ENCODE measurements at places on chromosomes 16 and 17.

DNA sequence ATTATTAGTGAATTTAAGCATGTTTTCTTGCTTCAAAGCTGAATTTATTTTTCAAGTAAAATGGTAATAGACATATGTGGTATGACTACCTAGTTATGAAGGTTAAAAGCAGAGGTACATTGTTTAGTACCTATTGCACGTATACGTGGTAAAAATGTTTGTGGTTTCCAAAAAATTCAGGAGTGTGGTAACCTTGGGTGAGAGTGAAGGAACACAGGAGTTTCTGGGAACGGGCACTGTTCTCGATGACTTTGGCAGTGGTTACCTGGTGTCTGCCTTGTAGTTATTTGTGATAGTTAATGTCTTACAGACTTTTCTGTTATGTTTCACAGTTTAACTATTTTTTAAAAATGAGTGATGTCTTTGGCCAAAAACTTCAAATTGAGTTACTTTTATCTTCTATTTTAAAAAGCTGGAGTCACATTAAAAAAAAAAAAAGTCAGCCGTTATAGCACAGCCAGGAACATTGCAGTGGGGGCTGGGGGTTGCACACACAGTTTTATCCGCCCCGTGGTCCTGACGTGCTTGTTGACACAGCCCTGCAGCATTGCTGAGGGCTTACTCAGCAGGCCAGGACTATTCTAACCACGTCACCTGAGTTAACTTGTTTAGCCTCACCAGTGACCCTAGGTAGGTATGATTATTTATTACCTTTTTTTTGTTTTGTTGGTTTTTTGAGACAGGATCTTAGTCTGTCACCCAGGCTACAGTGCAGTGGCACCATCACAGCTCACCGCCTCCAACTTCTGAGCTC lies 10.9 kb downstream of the JPT2 start:
- H3K4me3 ChIP-seq: no peak overlapping the region
- no peaks in the 10 kb centered on the region for H3K36me3 ChIP-seq
- no peak for DNase-seq
- H3K27me3 ChIP-seq: no peaks in the 10 kb centered on the region

DNA sequence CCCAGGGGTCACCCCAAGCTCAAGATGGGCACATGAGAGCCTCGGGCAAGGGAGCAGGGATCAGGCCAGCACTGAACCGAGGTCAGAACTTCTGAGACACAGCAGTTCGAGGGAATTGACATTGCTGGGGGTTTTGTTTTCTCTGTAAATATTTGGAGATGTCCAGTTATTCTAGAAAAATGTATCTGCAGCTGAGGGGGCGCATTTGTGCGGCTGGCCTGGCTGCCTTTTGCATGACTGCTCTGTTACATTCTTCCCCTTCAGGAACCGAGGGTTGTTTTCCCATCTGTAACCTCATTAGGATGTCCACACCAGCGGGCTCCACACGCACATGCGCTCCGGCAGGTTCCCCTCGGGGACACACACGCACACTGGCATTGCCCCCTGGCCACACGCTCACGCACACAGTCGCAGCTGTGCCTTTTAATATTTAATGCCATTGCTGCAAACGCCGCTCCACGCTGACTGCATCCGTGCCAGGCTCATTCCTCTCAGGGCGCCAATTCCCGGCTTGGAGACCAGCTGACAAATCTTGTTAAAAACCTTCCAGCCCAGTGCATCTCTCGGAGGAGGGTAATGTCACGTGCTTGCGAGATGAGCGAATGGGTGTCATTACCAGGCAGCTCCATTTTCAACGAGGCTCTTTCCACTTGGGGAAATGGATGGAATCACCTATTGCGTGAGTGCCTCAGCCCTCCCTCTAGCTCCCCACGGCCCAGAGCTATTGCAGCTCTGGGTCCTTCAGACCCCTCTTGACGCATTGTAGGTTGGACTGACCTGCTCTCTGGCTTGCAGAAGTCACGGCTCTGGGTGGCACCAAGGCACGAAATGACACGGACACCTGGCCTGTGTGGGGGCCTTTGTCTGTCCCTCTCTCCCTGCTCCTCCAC lies 13.1 kb downstream of the CCR7 start:
- peaks cover 93% of the 10 kb centered on the region for H3K4me1 ChIP-seq
- no peaks in the 10 kb centered on the region for H3K27me3 ChIP-seq
- DNase-seq: no peak
- no peak overlapping the region for H3K4me3 ChIP-seq

DNA sequence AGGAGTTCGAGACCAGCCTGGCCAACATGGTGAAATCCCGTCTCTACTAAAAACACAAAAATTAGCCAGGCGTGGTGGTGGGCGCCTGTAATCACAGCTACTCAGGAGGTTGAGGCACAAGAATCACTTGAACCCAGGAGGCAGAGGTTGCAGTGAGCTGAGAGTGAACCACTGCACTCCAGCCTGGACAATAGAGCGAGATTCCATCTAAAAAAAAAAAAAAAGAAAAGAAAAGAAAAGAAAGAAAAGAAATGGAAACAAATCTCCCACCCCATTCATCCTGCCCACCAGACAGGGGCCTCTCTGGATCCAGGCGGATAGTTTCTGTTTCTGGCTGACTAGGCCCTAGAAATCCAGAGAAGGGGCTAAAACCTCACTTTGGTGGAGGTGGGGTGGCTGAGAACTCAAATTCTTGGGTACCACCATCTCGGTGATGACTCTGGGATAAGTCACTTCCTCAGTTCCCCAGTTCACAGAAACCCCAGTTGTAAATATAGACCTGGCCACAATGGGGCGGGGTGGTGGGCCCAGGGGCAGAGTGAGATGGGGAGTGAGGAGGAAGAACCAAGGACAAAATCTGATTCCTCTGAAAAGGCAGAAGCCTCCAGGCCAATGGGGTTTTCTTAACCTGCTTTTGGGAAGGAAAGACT lies 22.2 kb downstream of the SOCS1 start:
- no peaks in the 10 kb centered on the region for H3K36me3 ChIP-seq
- peak overlapping the region; percentile 50 for H3K4me3 ChIP-seq
- H3K27ac ChIP-seq: peak overlapping the region; percentile 89
- H3K4me1 ChIP-seq: peaks cover 34% of the 10 kb centered on the region
- DNase-seq: no peak
- no peaks in the 10 kb centered on the region for H3K27me3 ChIP-seq

DNA sequence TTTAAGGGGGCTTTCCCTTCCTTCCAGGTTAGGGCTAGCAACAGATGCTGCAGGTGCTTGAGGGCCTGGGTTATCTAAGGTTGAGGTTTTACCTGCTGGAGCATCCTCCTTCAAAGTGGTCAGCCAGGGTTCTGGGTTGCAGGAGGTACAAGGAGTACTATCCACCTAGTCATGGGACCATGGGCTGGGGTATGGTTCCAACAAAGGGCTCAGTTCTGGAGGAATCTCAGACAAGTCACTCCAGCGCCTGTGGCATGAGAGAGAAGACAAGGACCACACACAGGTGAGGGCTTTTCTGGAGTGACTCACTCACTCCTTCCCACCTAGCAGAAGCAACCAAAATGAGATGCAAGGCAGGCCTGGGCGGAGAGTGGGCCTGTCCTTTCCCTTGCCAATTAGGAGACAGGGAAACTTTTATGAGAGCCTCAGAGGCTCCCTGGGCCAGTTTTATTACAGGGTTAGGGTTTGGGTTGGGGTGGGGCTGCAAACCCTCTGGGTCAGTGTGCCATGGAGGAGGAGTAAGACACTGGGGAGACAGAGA lies 2.2 kb downstream of the MYO19 start:
- no peaks in the 10 kb centered on the region for H3K36me3 ChIP-seq
- H3K27me3 ChIP-seq: no peaks in the 10 kb centered on the region
- no peak overlapping the region for H3K27ac ChIP-seq
- no peak for DNase-seq

DNA sequence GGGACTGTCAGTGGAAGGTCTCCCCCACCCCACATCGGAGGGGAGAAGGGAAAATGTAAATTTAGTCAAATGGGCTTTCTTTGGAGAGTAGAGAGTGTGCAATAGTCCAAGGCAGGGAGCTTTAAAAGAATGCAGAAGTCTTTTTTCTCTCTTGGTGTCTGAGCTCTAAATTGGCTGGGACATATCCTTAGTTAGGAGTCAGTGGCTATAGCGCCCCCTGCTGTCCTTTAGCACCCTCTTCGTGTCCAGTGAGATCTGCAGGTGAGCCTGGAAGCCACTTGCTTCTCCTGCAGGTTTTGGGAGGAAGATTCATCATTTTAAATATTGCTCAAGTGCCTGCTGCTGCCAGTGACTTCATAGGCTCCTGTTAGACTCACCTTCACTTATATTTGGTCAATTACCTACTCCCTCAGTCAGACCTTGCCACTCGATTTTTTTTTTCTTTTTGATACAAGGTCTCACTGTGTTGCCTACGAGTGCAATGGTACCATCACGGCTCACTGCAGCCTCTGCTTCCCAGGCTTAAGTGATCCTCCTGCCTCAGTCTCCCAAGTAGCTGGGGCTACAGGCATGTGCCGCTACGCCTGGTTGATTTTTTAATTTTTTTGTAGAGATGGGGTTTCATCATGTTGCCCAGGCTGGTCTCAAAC lies 174.8 kb downstream of the PRKCB start:
- H3K4me3 ChIP-seq: no peak overlapping the region
- DNase-seq: peak; percentile 76
- H3K36me3 ChIP-seq: no peaks in the 10 kb centered on the region
- no peak overlapping the region for H3K27ac ChIP-seq

GRCh38 chr16:73945631-73946030 lies 351.0 kb upstream of the PSMD7 start:
- no peaks in the 10 kb centered on the region for H3K27me3 ChIP-seq
- no peaks in the 10 kb centered on the region for H3K4me1 ChIP-seq
- no peak for DNase-seq
- no peaks in the 10 kb centered on the region for H3K36me3 ChIP-seq
- no peak overlapping the region for H3K4me3 ChIP-seq

DNA sequence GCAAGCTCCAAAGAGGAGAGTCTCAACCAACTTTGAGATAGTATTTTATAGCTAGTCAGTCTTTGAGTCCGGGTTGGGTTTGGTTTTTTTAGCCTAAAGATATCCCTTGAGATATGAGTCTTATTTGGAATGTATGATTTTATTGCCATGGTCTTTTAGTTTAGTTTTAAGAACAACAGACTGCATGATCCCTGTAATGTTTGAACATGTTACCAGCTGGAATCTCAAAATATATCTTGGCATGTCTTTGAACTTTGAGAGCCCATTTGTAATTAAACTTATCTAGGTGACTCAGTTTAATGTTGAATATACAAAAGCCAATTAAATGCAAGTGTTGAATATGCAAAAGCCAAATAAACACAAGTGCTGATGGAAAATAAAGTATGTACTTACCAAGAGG lies 100.6 kb downstream of the TANGO6 start:
- DNase-seq: no peak
- H3K36me3 ChIP-seq: no peaks in the 10 kb centered on the region

- no peak overlapping the region for H3K27ac ChIP-seq
- no peaks in the 10 kb centered on the region for H3K27me3 ChIP-seq
- no peak overlapping the region for H3K4me3 ChIP-seq
These were observed 156.4 kb downstream of the CMIP start for GRCh38 chr16:81601008-81601428.

DNA sequence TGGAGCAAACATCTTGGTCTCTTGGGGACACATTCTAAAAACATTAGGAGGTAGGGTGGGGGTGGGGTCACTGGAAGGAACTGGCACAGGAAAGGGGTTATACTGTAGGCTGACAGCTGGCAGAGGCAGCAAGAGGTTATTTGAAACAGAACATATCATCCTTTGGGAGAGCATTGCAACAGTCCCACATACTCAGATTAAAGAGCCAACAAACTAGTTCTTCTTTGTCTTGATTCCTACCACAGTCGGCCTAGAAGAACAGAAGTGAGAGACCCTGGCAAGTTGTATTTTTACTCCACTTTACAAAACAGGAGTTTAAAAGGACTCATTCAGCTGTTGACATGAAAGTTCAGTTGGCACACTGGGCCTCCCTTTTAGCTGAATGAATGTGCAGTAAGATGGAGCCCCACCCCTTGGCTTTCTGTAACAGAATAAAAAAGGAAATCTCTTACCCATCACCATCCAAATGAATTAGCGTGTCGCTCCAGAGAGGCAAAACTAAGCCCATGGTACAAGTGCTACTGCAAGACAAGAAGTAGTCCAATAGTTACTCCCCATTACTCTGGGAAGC lies 54.6 kb upstream of the CORO6 start:
- H3K27me3 ChIP-seq: no peaks in the 10 kb centered on the region
- H3K4me1 ChIP-seq: no peaks in the 10 kb centered on the region
- DNase-seq: no peak

DNA sequence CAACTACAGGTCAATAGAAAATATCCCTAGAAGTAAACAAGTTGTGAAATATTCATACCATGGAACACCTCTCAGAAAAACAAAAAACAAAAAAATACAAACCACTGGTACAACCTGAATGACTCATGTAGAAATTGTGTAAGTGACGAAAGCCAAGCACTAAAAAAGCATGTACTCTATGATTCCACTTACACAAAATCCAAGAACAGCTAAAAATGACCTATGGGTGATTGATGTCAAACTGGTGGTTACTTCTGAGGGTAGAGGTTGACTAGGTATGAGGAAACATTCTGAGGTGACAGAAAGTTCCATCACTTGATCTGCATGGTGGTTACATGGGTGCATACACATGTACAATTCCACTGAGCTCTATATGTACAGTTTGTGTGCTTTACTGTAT lies 31.1 kb downstream of the DHRS7C start:
- DNase-seq: no peak
- H3K27me3 ChIP-seq: no peaks in the 10 kb centered on the region
- H3K27ac ChIP-seq: no peak overlapping the region
- no peaks in the 10 kb centered on the region for H3K36me3 ChIP-seq
